CD14-positive monocyte (primary cell): ENCODE measurements at places on chromosomes 7 and 10.

GRCh38 chr10:110006358-110007160 lies 1.2 kb upstream of the ADD3 start:
- H3K4me3 ChIP-seq, result peak overlapping the region; percentile 93
- no peaks in the 10 kb centered on the region for H3K36me3 ChIP-seq
- no peak overlapping the region for H3K27ac ChIP-seq
- no peak for DNase-seq
- H3K4me1 ChIP-seq, result peaks cover 39% of the 10 kb centered on the region

DNA sequence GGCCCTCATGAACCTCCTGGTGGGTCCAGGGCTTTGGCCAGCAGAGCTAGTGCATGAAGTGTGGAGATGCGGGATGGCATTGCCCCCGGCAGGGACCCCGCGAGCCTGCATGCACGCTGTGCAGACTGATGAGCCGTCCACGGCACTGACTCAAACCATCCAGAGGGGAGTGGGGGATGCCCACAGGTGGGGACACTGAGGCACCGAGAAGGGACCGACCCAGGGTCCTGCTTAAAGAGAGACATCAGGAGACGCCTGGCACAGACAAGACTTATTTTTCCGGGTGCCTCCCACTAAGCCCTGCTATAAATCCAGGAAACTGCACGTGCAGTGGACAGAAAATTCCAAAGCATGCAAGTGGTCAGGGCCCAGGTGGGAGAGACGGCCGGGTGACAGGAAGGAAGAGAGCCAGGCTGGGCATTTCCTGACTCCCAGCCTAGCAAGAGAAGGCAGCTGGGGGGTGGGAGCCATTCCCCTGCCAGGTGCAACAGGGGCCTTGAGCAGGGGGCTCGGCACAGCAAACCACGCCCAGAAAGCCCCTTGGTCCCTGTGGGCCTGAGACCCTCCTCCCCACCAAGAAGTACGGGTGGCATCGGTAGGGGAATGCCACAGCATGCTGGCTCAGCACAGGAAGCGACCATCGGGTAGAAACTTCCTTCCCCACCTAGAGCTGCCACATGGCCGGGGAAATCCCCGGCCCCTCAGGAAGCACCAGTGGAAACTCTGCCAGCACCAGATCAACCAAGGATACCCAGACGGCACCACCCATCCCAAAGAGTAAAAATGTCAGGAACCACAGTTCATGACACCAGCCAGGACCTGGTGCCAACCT lies 91.5 kb downstream of the FOXL3 start:
- peaks cover 8% of the 10 kb centered on the region for H3K4me1 ChIP-seq
- peaks cover 40% of the 10 kb centered on the region for H3K27me3 ChIP-seq
- H3K4me3 ChIP-seq, result no peak overlapping the region
- no peak for DNase-seq
- H3K36me3 ChIP-seq, result no peaks in the 10 kb centered on the region
- no peak overlapping the region for H3K27ac ChIP-seq

DNA sequence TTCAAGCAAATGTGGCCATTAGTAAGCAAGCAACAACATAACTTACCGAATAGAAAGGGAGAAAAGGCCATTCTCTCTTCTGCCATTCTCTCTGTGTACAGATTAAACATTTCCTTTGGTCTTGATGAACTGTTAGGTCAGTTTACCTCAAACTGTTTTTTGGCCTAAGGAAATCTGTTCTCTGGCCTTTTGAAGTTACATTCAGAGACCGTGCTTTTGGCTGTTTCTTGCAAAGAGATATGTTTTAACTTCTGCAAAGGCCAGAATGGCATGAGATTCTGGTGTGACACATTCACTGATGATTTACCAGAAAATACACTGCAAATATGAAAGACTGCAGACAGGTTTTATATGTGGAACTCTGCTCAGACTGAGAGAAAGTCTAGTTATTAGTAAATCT lies 22.2 kb downstream of the AHR start:
- no peaks in the 10 kb centered on the region for H3K27me3 ChIP-seq
- peaks cover 87% of the 10 kb centered on the region for H3K36me3 ChIP-seq
- no peak overlapping the region for H3K4me3 ChIP-seq
- DNase-seq, result no peak

- H3K4me3 ChIP-seq, result no peak overlapping the region
- H3K27ac ChIP-seq, result no peak overlapping the region
- H3K27me3 ChIP-seq, result no peaks in the 10 kb centered on the region
- no peak for DNase-seq
- no peaks in the 10 kb centered on the region for H3K36me3 ChIP-seq
These were observed 64.2 kb upstream of the MBL2 start for GRCh38 chr10:52836816-52837215.

GRCh38 chr10:34954142-34954541 lies 136.0 kb downstream of the CUL2 start:
- no peak overlapping the region for H3K4me3 ChIP-seq
- no peak overlapping the region for H3K27ac ChIP-seq
- H3K27me3 ChIP-seq, result no peaks in the 10 kb centered on the region
- DNase-seq, result no peak
- no peaks in the 10 kb centered on the region for H3K4me1 ChIP-seq

DNA sequence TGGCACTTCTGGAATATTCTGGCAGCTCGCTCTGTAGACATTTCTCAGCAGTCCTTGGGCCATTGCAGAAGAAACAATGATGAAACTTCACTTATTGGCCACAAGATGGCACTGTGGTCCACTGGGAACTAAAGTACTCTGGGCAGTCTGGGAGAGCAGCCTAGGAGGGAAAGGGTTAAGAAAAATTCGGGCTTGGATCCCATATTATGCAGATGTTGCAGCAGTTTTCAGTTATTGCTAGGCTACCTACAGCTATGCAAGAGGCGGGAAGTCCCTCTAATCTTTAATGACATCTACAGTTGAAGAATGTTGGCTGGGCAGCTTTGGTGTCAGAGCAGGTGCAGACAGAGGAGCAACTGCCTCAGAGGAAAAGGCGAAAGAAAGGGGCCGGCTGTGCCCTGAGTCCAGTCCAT lies 201.7 kb upstream of the PRSS58 start:
- H3K36me3 ChIP-seq, result no peaks in the 10 kb centered on the region
- peak; percentile 59 for DNase-seq
- H3K27ac ChIP-seq, result no peak overlapping the region

DNA sequence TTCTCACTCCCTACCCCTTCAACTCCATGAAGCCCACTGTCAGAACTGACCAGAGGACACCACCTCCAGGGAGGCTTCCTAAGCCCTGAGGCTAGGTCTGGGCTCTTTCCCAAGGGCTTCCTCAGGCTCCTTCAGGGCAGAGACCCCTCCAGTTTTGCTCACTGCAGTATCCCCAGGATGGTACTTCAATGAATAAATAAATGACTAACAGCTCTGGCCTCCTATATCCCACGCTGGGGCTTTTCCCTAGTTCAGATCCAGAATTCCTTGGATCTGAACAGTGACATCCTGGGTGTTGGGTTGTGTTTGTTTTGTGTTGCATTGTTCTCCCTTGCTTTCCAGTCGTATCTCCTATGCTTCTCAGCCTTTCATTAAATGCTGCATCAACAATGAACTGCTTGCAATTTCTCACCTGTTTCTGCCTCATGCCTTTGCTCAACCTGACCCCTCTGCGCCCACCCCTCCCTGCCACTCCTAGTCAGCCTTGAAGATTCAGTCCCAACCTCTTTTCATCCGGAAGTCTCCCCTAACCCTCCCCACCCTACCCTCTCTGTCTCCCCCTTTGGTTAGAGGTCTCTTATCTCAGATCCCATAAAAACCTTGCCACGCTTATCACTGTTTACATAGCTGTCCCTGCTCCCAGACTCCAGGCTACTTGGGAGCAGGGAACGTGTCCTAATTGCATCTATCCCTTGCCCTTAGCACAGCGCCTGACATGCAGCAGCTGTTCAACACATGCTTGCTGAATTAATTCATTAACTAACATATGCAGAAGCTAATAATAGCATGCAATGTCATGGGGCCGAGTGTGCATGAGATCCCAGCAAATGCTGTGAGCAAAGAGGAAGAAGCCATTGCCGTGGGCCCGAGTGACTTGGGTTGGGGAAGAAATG lies 41.7 kb downstream of the PPP1R3C start:
- no peaks in the 10 kb centered on the region for H3K4me1 ChIP-seq
- H3K27me3 ChIP-seq, result no peaks in the 10 kb centered on the region
- H3K4me3 ChIP-seq, result no peak overlapping the region
- H3K36me3 ChIP-seq, result no peaks in the 10 kb centered on the region

GRCh38 chr10:86390337-86391120 lies 23.9 kb upstream of the GRID1 start:
- no peak overlapping the region for H3K4me3 ChIP-seq
- no peaks in the 10 kb centered on the region for H3K36me3 ChIP-seq

GRCh38 chr10:104867966-104868598 lies 227.0 kb downstream of the SORCS3 start:
- no peak overlapping the region for H3K27ac ChIP-seq
- no peak for DNase-seq
- H3K27me3 ChIP-seq, result no peaks in the 10 kb centered on the region
- no peaks in the 10 kb centered on the region for H3K36me3 ChIP-seq
- H3K4me3 ChIP-seq, result no peak overlapping the region

DNA sequence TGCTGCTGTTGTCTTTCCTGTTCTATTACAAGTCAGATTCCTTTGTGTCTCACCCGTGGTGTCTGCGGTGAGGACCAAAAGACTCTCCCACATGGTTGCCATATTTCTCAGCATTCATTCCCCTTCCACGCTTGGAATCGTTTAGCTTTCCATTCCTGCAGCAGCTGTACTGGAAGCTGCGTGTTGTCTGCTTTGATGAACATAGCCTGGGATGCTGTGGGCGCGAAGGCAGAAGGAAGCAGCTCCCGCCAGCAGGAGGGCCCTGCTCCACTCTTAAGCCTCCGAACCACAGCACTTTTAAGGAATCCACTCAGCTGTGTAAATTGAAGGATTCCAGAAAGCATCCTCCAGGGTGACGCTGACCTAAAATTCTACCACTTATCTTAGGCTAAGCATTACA lies 303.6 kb upstream of the PITRM1 start:
- no peaks in the 10 kb centered on the region for H3K27me3 ChIP-seq
- no peak for DNase-seq
- H3K27ac ChIP-seq, result no peak overlapping the region
- no peaks in the 10 kb centered on the region for H3K36me3 ChIP-seq
- H3K4me1 ChIP-seq, result peaks cover 34% of the 10 kb centered on the region
- no peak overlapping the region for H3K4me3 ChIP-seq
